ENCODE measurements at places on chromosomes 1 and 21.

DNA sequence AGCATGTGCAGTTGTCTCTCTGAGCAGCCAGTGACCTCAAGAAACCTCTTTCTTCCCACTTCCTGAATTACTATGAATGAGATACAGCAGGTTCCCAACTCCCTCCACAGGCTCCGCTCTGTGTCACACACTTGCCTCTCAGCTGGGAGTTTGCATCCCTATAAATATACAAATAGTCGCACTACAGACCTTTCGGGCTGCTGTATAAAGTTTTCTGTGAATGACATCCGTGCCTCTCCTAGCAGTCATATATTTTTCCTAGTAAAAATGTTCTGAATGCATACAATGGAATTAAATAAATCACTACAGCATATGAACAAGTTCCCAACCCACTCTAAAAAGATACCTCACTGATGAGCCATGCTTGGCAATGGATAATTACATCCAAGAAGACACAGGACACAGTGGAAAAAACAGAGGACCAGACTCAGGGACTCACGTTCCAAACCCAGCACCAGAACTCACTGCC, 66.8 kb downstream of the CAPZB start:
- DNase-seq = peak; percentile 30

DNA sequence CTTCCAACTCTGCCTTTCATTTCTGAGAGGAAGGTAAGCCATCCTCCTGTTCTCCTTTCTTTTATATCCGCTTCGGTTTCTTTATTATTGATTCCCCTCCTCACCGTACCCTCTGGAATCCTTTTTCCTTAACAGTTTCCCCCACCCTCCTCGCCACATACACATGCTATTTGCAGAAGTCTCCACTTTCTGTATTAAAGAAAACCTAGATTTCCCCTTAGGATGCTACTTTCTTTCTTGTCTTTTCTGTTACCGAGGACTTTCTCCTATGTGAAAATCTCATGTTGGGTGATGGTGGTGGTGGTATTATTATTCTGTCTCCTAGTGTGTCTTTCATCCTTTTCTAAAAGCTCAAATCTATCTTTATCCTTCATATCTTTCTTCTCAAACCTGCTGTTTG, 62.3 kb downstream of the AK4 start:
- no peak for DNase-seq

DNA sequence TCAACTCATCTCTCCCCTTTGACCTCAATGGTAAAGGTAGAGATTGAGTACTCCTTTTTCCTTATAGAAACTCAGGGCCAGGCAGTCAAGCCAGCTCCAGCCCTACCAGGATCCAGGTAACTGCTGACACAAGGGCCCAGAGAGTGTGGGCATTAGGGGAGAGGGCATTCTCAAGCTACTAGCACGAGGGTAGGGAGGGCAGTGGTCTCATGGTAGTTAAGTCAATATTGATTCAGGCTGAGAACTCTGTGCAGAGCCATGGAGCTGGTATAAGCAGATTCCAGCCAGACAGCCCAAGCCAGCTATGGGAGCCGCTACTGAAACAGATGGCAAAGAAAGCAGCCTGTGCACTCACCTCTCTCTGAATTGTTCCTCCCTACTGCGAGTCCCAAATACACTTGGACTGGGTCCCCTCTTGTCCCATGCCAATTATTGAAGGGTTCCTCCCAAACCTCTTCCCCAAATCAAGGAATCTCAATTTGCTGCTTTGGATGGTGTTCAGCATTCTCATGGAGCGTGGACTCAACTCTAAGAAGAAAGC, 2.8 kb downstream of the PI4KB start:
- DNase-seq = no peak

GRCh38 chr21:42460391-42461184, 35.4 kb downstream of the RSPH1 start:
- peak; percentile 14 for DNase-seq

DNA sequence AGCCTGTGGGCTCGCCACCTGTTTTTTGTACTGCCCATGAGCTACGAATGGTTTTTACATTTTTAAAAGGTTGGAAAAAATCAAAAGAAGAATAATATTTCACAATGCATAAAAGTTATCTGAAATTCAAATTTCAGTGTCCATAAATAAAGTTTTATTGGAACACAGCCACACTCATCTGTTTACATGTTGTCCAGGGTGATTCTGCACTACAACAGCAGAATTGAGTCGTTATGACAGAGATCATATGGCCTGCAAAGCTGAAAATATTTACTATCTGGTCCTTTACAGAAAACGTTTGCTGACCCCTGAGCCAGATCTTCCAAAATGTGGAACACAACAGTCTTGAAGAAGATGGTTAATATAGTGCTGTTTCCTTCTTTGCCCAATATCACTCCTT, 89.4 kb downstream of the TM2D1 start:
- no peak for DNase-seq

DNA sequence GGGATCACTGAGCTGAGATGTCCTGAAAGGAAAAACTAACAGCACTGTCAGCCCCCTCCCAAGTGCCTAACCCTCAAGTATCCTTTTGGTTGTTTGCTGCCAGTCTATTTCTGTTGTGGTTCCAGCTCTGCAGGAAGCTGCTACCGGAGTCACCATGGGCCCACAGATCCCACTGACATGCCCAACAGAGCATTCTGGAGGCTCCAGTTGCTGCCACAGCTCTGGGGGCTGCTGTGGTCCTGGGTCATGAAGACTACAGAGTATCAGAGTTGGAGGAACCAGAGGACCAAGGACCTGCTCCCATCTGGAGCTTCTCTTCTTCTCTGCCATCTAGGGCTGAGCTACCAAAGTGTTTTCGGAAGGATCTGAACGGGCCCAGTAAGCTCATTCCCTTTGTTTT, 910 bp downstream of the LCE3A start:
- DNase-seq = no peak

DNA sequence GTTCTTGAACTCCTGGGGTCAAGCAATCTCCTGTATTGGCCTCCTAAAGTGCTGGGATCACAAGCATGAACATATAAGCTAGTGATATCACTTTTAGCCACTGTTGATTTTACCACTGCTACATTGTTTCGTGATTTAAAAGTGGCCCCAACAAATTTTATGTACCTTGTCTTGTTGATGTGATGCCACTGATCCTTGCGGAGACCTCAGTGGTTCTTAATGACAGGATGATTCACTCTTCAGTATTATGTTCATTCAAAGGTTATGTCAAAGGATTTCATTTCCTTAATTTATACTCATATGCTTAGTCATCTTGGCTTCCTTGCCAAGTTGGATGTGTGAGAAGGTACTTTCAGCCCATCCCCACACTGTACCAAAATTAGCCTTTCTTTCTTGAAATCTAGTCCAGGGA, 12.1 kb downstream of the PRKACB start:
- DNase-seq = peak; percentile 2

GRCh38 chr21:43307677-43308070, 119.3 kb downstream of the SIK1 start:
- no peak for DNase-seq

Measured in suppressor macrophage (primary cell).